ENCODE measurements at places on chromosomes 7 and 10.

DNA sequence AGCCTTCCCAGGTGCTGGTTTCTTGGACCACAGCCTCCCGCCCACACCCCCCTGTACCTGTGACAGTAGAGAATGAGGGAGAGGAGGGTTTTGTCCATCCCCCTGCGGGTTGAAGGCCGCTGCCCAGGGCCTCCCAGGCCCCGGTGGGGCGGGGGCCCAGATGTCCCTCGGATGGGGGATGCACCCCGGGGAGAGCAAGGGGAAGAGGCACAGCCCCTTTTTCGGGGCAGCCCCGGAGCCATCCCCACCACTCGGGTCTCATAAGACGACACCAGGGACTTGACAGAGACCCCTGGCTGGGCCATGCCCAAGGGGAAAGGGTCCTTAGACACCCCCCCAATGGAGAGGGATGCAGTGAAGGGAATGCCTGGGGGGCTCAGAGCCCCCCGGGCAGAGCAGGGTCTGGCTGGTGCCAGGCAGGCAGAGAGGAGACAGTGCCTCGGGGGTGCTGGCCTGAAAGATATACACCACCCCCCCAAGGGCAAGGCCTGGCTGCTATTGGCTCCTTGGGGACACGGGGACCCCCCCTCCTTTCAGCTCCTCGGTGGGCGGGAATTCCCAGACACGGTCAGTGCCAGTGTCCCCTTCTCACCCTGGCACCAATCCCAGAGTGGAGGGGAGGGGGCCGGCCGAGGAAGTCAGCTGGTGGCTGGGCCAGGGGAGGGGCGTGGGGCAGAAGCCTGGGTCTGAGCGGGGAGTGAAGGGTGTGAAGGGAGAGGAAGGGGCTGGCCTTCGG is 3.7 kb upstream of the SPACDR start:
- no peak for DNase-seq

DNA sequence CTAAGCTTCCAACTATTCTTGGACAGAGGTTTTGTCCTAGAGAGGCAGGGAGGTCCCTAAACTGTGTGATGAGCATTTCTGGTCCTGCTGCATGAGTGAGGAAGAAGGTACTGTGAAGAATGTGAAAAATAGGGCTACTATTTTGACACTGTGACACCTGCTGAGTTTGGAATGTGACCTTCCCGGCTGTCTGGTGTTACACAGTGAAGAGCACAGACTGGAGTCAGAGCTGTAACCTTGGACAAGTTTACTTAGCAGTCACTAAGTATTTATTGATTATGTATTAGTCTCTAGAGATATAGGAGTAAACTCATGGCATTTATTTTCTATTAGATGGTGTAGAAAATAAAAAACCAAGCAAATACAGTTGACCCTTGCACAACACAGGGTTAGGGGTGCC is 12.3 kb downstream of the GOLGA7B start:
- DNase-seq = no peak

GRCh38 chr10:19570120-19570519 is 246.1 kb upstream of the PLXDC2 start:
- no peak for DNase-seq

DNA sequence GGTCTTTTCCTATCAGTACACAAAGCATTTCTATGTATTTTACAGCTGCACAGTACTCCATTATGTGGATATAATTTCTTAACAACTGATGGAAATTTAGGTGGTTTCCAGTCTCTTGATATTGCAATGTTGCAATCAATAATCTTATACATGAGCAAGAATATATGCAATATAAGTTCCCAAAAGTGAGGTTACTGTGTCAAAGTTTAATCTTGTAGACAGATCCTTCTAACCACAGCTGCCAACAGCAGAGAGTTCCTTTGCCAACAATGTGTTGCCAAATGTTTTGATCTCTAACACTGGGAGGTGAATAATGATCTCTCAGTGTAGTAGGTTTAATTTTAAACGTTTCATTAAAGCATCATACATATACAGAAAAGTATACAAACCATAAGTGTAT is 54.5 kb downstream of the CUL2 start:
- DNase-seq = no peak

- no peak for DNase-seq
Observed at GRCh38 chr7:96127746-96128145, 194.2 kb downstream of the SLC25A13 start.

GRCh38 chr10:11898372-11899066 is 75.4 kb downstream of the PROSER2 start:
- DNase-seq = no peak

GRCh38 chr10:97854743-97855142 is 5.1 kb downstream of the GOLGA7B start:
- no peak for DNase-seq

DNA sequence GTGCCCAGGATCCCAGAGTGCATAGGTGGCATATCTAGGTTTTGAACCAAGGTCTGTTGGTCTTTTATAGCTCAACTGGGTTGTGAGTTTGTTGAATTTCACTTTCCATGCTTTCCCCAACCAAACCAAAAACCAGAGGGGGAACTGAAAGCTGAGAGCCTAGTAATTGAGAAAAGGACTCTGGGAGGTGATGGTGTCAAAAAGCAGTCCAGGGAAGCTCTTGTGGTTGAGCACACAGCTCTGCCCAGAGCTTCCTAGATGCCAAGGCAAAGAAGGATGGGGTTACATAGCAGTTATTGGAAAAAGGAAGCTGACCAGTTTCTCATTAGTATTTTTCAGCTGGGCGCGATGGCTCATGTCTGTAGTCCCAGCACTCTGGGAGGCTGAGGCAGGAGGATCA is 9.9 kb downstream of the POR start:
- DNase-seq = no peak

DNA sequence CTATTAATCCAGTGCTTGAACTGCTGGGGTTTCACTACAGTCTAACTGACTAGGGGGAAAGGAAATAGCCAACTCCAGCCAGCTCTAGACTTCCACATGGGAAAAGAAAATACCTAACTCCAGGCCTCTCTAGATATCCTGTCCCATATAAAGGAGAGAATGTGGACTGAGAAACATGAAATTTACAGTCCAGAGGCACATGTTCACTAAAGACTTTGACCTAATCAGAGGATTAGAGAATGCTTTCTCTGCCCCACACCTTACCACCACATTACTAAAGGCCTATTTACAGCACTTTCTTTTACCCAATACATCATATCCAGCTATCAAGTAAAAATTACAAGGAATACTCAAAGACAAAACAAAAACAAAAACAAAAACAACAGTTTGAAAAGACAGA is 164.2 kb downstream of the PCLO start:
- DNase-seq = no peak

GRCh38 chr7:27191833-27192545 is 7.0 kb upstream of the HOXA11 start:
- no peak for DNase-seq

GRCh38 chr10:104449391-104449790 is 95.8 kb downstream of the CFAP58 start:
- no peak for DNase-seq

- DNase-seq = no peak
Observed at GRCh38 chr7:2038931-2039728, 193.6 kb downstream of the MAD1L1 start.

- DNase-seq = peak; percentile 76
Observed at GRCh38 chr10:75403939-75404814, 2.6 kb upstream of the ZNF503 start.

GRCh38 chr7:127650847-127651555 is 993 bp upstream of the SND1 start:
- DNase-seq = no peak

GRCh38 chr10:86400705-86401587 is 34.4 kb upstream of the GRID1 start:
- no peak for DNase-seq

GRCh38 chr7:131364767-131365344 is 37.2 kb downstream of the MKLN1 start:
- DNase-seq = no peak

DNA sequence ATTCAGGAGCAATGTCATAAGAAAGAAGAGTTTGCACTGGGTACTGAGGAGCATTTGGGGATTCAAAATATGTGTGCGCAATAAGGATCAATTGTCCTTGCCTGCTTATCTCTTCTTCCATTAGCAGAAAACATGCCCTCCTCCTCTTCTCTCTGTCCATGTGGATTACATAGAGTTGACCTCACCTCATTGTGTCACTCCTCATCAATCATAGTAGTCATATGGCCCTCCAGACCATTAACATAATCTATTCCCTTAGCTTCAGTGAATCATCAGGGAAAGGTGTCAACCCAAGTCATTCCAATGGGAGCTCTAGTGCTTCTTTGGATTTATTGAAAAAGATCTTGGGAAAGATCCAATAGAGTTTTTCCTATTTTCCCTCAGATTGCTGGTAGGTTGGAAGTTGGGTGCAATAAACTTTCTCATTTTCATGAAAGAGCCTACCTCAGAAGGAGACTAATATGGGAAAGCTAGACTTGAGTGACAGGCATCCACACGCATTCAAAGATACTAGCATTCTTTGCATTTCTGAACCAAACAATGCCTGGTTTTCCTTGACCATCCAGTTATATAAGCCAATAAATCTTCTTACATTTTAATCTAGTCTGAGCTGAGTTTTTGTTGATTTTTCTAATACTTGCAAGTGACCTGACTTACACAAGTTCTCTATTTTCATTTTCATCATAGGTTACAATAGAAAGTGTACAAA is 71.5 kb upstream of the FAM13C start:
- no peak for DNase-seq

DNA sequence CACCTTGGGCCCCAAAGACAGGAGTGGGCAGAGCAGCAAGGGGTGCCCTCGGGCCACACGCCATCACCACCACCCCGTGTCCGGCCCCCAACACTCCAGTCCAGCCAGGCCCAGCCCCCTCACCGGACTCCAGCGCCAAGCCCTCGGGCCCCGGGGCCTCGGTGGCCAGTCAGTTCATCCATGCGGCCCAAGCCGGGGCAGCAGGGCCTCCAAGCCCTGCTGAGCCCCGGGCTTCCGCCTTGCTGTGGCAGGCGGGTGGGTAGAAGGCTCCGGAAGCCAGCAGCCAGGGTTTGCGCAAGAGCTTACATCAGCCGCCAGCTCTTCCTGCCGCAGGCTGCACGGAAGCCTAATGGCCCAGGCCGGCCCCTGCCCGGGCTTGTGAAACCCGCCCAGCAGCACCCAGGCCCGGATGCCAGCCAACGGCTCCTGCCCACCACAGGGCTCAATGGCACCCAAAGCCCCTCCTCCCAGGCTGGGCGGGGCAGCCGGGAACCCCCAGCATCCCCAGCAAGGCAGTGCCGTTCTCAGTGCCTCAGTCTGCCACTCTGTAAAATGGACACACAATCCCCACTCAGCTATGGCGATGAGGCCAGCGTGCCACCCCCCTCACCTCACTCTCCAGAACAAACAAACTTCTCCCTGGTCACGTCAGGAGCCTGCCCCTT is 26.5 kb downstream of the TNRC18 start:
- DNase-seq = no peak

Data from type B pancreatic cell (in vitro differentiated cells).